DMS 273 treated with DMSO at 0.1 percent for 48 hours (cell line): ENCODE measurements at places on chromosomes 2 and 18.

GRCh38 chr2:35548171-35548570, 807.4 kb upstream of the CRIM1 start:
- no peak for DNase-seq

GRCh38 chr2:2788076-2788475, 457.0 kb upstream of the MYT1L start:
- no peak for DNase-seq

GRCh38 chr2:174697255-174697654, 67.0 kb downstream of the CHRNA1 start:
- no peak for DNase-seq

GRCh38 chr2:221529943-221530652, 42.0 kb downstream of the EPHA4 start:
- peak; percentile 21 for DNase-seq

DNA sequence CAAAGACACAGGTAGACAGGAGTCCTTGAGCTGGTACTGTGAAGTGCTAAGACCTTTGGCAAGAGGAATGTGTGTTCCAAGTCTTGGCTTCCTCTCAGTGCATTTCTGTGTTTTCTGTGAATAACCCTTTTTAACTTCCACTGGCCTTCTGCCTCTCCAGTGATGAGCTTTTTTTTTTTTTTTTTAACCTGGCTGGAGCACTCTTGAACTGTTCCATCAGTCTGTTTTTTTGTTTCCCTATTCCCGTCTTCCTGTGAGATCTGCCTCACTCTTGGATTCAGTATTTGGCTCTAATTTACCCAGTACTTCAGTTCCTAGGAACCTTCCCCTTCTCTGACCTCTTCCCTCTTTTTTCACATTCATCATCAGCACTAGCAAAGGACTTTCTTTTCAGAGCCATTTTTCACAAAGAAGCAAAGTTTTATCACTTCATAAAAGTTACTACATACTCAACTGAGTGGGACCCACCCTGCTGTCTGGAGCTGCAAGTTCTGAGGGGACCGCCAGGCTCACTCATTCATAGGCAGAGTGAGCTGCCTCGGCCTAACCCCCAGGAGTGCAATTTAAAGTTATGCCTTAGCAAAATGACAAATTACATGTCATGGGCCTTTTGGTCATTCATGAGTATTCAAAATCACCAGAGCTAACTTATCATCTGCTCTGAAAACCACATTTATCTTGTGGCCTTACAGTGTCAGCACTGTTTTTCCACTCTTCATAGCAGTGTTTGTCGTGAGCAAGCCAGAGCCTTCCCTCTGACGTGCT, 126.9 kb upstream of the DAPL1 start:
- DNase-seq = no peak

GRCh38 chr2:135980434-135981079, 4.9 kb downstream of the DARS1 start:
- DNase-seq = no peak

DNA sequence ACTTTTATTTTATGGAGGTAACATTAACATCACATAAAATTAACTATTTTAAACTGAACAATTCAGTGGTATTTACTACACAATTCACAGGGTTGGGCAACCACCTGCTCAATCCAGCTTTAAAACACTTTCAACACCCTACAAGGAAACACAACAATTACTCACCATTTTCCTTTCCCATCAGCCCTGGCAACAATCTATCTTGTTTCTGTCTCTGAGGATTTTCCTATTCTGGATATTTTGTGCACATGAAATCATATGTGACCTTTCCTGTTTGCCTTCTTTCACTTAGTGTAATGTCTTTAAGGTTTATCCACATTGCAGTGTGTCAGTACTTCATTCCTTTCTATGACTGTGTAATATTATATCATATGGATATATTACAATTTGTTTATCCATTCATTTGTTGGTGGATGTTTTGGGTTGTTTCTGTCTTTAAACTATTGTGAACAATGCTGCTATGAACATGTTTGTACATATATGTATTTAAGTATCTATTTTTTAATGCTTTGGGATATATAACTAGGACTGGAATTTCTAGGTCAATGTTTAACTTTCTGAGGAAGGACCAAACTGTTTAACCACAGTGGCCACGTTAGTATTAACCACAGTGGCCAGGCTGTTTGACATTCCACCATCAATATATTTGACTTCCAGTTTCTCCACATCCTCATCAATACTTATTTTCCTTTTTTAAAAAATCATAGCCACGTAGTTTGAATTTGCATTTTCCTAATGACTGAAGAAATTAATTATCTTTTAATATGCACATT, 72.4 kb upstream of the KIF5C start:
- no peak for DNase-seq

- DNase-seq = no peak
These were observed 170.9 kb downstream of the ACKR3 start for GRCh38 chr2:236740506-236740905.

DNA sequence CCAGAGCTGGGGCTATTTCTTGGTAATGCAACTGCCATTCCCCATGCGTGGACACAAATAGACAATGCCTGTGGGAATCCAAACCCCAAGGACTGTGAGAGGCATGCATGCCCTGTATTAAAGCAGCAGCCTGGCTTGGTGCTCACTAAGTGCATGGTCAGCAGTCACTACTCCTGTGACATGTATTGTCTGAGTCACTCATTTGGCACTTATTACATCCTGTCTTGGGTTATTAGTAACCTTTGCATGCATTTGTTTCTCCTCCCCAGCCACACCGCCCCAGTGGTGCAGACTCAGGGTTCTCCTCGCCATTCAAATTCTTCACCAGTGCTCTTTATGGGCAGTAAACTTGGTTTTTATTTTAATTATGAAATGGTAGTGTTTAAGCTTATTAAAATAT, 30.2 kb downstream of the PRKCE start:
- no peak for DNase-seq

DNA sequence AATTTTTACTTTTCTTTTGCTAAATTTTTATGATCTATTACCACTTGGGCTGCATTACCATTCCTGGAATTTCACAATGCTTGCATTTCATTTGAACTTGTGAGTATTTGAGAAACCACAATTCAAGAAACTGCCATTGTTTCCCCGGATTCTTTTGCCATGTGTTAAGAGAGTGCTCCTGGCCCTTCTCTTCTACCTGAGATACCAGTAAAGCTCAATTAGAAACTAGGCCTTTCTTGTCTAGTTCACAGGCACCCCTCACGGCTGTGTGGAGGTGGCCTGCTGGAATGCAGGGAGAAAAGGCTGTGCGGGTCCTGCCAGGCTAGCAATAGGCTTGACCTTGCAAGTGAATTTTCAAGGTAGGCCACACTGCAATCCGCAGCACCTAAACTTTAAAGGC, 40.8 kb downstream of the ZEB2 start:
- DNase-seq = no peak

DNA sequence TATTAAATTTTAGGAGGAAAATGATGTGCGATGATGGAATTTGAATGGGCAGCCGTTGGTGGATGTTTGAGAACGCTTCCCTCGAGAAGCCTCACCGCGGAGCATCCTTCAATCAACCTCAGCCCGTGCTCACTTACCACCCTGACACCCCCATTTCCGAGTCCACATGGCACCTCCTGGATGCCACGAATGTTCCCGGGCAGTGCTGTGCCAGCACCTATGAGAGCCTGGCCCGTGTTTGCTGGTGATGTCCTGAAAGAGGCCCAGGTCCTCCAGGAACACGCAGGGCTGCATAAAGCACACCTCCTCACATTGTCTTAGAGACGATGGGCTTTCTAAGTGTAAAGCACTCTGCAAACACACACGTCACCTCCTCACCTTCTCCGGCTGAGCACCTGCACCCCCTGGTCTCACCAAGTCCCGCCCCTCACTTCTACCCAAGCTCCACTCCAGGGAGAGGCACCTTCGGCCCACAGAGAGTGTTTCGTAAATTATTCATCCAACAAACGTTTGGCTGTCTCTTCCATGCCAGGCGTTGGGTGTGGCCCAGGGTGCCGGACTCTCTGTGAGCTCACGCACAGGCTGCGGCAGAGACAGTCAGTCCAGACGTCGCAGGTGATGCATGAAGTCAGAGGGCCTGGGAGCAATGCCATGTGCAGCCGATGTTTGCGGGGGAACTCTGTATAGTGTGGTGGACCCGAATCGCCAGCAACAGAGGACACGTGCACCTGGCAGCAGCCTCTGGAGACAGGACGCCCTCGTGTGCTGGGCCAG, 150.0 kb downstream of the TPO start:
- no peak for DNase-seq

- no peak for DNase-seq
These were observed 165.6 kb downstream of the EIPR1 start for GRCh38 chr2:3212061-3212362.

DNA sequence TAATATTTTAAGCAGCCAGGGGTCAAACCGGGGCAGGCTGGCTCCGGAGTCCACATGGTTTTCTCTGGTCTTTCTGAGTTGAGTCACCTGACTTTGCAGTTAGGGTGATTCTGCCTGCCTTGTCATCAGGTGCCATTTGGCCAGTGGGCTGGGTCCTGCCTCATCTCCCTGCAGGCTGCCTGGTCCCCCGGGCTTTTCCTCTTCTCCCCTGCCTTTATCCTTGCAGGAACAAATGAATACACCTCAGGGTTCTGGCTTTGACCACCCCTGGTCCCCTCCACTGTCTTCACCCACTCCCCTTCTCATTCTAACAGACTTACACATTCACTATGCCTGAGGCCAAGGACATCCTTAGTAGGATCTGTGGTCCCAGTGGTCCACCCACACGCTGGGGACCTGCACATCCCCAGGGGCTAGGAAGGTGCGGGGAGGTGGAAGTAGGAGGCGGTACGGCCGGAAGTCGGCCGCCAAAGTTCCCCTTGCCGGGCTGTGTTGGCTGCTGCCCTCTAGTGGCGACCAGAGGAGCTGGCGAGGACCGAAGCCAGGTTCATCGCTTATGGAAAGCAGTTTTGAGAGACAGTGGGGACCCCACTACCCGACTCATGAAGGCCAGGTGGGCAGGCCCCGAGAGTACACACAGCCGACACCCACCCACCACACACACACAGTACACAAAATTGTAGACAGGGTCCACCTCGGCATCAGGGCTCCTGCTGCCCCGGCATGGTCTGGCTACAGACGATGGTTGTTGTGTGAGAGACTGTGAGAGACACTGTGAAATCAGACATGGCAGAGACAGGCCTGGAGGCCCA, 6.3 kb upstream of the TEX261 start:
- DNase-seq = no peak

- no peak for DNase-seq
These were observed 19.6 kb downstream of the PELI1 start for GRCh38 chr2:64124571-64124970.

GRCh38 chr2:120474486-120474885, 128.6 kb downstream of the INHBB start:
- DNase-seq = no peak

GRCh38 chr2:60439219-60439974, 114.1 kb downstream of the BCL11A start:
- DNase-seq = no peak

DNA sequence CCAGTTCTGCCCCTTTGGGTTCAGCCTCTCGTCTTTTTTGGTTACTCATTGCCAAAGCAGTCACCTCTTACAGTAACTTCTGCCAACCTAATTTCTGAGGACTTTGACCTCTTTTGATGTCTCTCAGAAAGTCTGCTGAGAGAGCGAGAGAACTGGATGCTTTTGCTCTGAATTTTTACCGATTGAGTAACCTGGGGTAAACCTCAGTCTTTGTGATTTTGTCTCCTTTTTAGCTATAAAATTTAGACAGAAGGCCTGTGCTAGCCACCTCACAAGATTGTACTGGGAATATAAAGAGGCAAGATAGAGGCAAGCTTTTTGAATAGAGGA, 34.8 kb upstream of the IL1R1 start:
- no peak for DNase-seq

GRCh38 chr2:213166109-213166508, 14.7 kb upstream of the IKZF2 start:
- DNase-seq = no peak

DNA sequence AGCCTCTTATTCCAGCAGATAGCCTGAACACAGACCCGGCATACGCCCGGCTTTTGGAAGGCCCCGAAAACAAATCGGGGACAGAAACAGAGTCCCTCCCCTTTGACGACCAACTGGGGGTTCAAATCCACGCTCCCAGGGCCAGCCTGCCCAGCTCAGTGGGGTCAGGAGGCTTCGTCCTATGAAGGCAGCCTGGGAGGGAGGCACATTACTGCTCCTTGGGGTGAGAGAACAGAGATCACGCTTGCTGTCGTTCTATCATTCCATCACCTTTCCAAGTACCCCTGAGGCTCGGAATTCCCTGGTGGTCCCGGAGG, 208.8 kb upstream of the SALL3 start:
- no peak for DNase-seq

GRCh38 chr18:11672198-11672597, 16.9 kb upstream of the GNAL start:
- DNase-seq = no peak

GRCh38 chr2:207258263-207258991, 92.7 kb upstream of the KLF7 start:
- DNase-seq = peak; percentile 75
